ENCODE measurements at places on chromosomes 11 and 22.

DNA sequence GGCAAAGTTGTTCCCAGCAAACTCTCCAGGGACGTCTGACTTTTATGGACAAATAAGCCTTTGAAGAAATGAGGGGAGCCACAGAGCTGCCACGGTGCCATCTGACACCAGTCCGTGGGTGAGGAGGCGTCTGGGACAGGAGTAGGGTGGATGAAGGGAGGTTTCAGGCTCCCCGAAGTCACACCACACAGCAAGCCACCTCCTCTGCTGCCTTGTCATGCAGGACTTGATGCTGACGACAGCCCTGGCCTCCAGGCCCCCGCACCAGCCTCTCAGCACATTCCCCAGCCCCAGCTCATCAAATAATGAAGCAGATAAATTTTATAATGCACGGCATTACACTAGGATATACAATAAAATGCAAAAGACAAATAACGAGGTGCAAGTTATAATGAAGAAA lies 156.5 kb downstream of the CEP164 start:
- no peak for DNase-seq

DNA sequence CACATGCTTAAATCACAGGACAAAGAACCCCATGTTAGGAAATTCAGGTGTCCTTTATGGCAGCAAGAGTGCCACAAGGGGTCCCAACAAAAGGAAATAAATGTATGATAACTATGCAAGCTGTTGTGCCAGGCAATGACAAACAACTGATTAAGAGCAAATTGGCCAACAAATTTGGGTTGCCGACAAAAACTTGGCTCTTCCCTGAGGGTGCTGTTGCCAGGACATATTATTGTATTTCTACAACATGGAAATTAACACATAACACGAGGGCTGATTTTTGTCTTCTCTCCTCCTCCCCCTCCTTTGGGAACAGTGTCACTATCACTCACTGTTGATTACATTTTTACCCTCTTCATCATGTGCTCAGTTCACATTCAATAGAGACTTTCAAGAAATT lies 56.0 kb downstream of the LRRC4C start:
- no peak for DNase-seq

DNA sequence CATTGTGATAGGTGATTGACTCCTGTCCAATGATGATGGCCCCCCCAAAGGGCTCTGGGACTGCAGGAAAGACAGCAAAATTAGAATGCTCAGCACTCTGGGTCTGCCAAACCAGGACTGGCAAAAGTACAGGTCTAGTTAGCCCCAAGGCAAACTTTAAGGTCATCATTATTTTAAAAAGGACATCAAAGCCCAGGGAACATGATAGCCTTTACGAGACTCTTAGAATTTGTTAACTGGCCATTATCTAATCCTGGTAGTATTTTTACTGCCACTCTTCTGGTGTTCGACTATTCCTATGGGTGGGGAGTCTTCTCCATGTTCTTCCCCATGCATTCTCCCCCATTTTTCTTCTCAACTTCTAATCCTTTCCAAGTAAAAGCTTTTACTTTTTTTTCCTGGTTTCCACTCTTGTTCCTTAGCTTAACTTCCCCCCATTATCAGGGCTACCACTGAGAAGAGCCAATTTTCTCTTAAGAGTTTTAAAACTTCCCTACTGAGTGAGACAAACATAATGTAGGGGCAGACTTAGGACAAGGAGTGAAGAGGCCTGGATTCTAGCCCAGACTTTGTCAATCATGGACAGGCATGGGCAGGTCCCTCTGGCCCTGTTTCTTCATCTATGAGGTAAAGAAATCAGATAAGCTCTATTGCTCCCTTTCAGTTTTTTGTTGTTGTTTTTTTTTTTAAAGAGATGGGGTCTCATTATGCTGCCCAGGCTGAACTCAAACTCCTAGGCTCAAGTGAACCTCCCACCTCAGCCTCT lies 7.1 kb downstream of the DDB1 start:
- no peak for DNase-seq

GRCh38 chr11:119992171-119993051 lies 145.5 kb downstream of the TRIM29 start:
- no peak for DNase-seq

DNA sequence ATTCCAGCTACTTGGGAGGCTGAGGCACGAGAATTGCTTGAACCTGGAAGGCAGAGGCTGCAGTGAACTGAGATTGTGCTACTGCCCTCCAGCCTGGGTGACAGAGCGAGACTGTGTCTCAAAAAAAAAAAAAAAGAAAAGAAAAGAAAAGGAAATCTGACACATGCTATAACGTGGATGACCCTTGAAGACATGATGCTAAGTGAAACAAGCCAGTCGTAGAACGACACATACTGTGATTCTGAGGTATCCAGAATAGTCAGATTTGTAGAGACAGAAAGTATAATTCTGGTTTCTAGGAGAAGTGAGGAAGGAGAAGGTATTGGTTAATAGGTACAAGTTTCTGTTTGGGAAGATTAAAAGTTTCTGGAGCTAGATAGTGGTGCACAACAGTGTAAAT lies 6.7 kb upstream of the APOA5 start:
- DNase-seq, result no peak

- no peak for DNase-seq
Measured at GRCh38 chr11:12725055-12725862, 51.0 kb downstream of the TEAD1 start.

GRCh38 chr22:23086787-23087186 lies 16.5 kb downstream of the GNAZ start:
- no peak for DNase-seq

GRCh38 chr11:105181521-105181920 lies 42.0 kb upstream of the CARD18 start:
- DNase-seq, result no peak

GRCh38 chr11:128934926-128935325 lies 7.7 kb downstream of the TP53AIP1 start:
- DNase-seq, result no peak

DNA sequence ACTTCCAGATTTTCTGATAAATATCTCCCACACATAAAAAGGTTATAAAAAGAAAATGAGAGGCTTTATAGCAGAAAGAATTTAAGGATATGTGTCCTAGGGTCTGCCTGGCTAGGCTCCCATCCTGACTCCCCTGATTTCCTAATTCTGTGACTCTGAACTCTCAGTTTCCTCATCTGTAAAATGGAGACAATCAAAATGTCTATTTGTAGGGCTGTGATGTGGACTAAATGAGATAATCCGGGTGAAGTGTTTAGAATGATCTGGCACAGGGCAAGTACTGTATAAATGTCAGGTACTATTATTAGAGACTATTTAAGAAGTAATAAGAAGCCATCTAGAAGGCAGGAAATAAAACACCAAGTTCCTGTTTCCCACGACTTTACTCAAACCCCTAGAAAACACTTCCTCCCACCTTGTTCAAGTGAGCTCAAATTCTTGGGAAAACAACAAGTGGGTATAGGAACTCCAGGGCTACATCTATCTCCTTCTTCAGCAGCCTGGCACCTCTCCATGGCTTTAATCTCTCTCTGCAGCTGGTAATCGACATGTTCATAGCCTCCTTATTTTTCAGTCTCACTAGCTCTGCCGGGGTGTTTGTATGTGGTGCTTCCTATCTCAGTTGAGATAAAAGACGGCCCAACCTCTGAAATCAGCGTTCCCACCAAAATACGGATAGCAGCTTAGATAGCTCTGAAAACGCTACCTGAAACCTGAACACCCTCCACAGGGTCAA lies 6.7 kb downstream of the ASCC2 start:
- DNase-seq, result no peak

- no peak for DNase-seq
Measured at GRCh38 chr11:120078397-120078796, 59.5 kb downstream of the TRIM29 start.

DNA sequence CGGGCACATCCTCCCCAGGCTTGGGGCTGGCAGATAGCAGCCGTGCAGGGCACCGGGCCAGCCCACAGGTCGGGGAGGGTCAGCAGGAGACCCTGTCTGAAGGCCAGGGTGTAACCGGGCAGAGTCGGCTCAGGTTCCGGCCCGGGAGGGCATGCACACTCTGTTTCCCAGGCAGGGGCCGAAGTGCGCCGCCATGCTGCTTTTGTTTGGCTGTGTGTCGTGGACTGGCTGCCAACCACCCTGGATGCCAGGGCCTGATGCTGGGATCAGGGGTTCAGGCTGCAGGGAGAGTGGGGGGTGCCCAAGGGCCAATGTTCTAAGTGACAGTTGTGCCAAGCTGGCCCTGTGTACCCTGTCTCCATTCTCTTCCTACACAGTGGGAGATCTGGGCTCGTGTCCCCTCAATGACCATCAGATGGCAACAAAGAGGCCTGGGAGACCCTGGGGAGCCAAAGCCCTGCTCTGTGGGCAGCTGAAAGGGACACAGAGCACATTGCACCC lies 120.9 kb upstream of the B3GAT1 start:
- no peak for DNase-seq

DNA sequence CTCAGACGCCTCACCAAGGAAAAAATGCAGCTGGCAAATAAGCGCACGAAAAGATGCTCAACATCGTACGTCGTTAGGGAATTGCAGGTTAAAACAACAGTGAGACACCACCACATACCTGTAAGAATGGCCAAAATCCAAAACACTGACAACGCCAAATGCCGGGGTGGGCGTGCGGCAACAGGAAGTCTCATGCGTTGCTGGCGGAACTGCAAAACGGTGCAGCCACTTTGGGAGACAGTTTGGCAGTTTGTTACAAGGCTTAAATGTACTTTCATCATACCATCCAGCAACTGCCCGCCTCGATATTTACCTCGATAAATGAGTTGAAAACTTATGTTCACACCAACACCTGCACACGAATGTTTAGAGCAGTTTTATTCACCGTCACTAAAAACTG lies 7.5 kb upstream of the CTSD start:
- no peak for DNase-seq

GRCh38 chr11:79413268-79413667 lies 27.6 kb downstream of the TENM4 start:
- DNase-seq, result no peak

DNA sequence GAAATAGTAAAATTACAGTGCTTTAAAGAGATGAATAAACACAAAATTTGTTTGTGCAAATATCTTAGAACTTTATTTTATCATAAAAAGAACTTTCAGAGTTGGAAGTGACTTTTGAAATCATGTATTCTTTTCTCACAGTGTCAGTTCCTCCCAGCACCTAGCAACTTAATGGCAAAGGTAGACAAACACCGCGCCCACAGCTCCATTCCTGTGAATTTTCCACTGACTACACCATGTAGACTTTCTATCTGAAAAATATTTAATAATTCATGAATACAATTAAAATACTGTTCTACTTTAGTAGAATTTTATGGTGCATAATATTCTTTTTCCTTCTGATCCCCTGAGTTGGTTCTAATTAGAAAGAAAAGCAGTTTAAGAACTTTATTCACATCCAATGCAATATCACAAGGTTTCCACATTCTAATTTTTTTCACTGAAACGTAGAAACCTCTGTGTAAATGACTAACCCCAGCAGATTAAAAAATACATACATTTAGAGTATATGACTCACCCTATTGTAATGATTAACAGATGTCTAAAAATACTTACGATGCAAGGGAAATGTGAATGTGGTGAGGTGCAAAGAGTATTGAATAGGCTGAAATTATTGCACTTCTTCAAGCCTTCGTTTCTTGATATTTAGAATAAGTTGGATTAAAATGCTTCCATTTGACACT lies 218.2 kb upstream of the CCDC179 start:
- DNase-seq, result no peak

- no peak for DNase-seq
Measured at GRCh38 chr11:132519241-132519815, 1013.0 kb downstream of the OPCML start.

DNA sequence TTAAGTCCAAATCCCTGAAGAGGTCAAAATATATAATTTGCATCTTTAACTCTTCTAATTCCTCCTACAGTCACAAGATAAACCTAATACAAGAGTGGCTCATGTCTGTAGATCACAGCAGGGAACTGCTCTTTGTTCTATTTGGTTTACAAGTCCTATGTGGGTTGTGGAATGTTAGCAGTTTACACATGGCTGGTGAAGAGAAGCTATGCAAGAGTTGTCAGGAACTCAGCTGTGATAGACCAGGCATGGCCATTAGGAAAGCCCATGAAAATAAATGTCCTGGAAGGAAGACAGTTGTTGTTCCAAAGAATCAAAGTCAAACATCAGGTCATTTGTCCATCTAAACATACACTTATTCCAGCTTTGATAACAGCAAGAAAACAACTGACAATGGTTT lies 312.4 kb upstream of the PITPNB start:
- DNase-seq, result no peak

GRCh38 chr11:76622493-76623094 lies 48.0 kb downstream of the LRRC32 start:
- no peak for DNase-seq

DNA sequence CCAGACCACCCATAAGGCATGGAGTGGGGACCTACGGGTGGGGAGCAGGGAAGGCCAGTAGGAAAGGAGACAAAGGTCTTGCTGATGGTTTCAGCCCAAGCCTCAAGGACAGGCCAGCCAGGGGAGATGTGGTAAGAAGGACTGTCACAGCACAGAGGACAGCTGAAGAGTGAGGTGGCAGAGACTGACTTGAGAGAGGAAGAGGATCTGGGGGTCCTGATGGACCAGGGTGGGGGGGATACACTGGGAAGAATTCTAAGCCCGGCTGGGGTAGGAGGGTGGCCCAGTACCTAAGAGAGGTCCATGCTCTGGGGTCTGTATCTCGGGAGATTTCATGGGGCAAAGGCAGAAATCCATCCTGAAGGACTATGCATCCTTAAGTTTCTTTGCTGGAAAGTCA lies 66.1 kb upstream of the THY1 start:
- DNase-seq, result no peak

- no peak for DNase-seq
Measured at GRCh38 chr22:27139935-27140511, 482.6 kb downstream of the MIAT start.

GRCh38 chr11:41826085-41826484 lies 366.6 kb upstream of the LRRC4C start:
- no peak for DNase-seq

GRCh38 chr11:92296138-92296515 lies 71.5 kb downstream of the FAT3 start:
- no peak for DNase-seq

DNA sequence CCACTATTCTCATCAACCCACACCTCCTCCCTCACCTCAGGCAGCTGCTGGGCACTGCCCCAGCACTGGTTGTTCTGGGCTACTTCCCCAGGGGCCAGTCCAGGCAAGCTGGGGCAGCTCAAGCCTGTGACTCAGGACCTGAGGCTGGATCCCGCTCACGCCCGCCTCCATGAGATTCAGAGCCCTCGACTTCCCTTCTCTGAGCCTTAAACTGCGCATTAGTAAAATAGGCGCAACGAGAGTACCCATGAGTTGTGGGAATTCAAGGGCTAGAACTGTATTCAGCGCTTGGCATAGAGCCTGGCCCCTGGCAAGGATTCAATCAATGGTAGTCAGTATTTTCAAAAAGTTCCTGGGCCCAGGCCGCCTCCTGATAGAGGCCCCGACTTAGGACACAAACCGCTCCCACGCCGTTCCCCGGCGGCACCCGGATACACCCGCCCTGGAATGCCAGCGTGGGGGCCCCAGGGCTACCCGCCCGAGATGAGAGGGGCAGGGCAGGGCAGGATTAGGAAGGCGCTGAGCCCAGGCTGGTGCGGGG lies 723 bp upstream of the CD82 start:
- no peak for DNase-seq

- peak; percentile 78 for DNase-seq
Measured at GRCh38 chr22:22195265-22196017, 49.1 kb upstream of the VPREB1 start.

GRCh38 chr11:47257517-47258316 lies at the start of gene NR1H3:
Gene NR1H3, plus strand, starts transcription at chr11:47257996. Its CDS starts 1,221 bp downstream, at chr11:47259217.
- no peak for DNase-seq
